Stimulated activated CD8-positive, alpha-beta memory T cell treated with anti-CD3 and anti-CD28 coated beads, Interleukin-7, amount 100 ng/mL, for 24 hours (primary cell): ENCODE measurements at places on chromosomes 11 and 22.

GRCh38 chr11:118544647-118545010 lies 13.6 kb downstream of the TMEM25 start:
- no peak for DNase-seq

DNA sequence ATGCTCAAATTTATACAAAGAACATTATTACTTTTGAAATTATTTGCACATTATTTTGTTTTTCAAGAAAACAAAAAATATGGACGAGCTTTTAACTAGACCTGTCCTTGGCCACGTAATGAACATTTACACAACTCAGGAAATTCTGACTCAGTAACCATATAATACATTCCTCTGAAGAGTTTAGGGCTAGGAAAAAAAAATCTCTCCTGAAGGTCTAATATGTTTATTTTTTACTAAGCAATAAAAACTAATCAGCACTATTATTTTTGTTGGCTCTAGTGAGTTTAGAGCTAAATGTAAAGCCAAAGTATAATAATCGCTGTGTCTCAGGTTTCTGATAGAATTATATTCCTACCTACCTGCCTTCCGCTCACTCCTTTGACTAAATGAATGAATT lies 187.5 kb downstream of the SWAP70 start:
- DNase-seq, result no peak

DNA sequence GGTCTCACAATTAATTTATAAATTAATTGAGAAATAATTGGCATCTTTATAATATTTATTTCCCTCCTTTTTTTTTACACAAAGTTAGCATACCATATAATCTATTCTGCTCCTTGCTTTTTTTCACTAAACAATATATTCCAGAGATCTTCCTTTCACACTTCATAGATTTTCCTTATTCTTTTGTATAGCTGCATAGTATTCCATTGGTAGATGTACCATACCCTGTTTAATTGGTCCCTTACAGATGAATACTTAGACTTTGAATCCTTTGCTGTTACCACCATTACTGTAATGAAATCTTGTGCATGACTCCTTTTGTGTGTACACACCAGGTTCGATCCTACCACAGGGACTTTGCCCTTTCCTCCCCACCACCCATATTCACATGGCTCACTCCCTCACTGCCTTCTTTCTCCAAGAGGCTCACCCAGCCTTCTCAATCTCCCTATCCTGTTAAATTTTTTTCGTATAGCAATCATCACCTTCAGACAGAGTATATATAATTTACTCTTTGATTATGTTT lies 48.9 kb downstream of the RBX1 start:
- DNase-seq, result no peak

GRCh38 chr22:29780748-29781676 lies 13.8 kb downstream of the UQCR10 start:
- no peak for DNase-seq

GRCh38 chr11:406796-407650 lies 7.8 kb downstream of the SIGIRR start:
- DNase-seq, result peak; percentile 77

DNA sequence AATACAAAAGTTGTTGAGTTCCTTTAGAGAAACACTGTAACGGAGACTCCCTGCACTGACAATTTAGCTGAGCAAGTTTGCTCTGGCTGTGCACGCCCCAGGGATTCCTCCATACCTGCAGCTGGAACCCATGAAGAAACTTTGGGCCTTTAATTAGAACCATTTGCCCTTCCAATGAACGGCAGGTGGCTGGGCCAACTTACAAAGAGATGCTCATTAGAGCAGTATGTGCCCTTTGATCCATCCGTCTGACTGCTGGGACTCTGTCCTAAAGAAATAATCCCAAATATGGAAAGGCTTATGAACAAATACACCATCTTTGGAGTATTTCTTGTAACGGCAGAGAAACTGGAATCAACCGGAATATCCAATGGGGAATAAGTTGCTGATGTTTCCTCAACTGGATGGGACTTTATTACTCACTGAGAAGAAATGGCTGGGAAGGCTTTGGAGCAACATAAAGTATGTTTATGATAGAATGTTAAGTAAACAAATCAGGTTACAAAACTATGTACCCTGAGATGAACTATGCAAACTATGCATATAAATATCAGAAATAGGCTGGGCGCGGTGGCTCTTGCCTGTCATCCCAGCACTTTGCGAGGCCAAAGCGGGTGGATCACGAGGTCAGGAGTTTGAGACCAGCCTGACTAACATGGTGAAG lies 24.4 kb upstream of the FBLN1 start:
- DNase-seq, result no peak

GRCh38 chr11:103486604-103487003 lies 377.4 kb downstream of the DYNC2H1 start:
- DNase-seq, result no peak

DNA sequence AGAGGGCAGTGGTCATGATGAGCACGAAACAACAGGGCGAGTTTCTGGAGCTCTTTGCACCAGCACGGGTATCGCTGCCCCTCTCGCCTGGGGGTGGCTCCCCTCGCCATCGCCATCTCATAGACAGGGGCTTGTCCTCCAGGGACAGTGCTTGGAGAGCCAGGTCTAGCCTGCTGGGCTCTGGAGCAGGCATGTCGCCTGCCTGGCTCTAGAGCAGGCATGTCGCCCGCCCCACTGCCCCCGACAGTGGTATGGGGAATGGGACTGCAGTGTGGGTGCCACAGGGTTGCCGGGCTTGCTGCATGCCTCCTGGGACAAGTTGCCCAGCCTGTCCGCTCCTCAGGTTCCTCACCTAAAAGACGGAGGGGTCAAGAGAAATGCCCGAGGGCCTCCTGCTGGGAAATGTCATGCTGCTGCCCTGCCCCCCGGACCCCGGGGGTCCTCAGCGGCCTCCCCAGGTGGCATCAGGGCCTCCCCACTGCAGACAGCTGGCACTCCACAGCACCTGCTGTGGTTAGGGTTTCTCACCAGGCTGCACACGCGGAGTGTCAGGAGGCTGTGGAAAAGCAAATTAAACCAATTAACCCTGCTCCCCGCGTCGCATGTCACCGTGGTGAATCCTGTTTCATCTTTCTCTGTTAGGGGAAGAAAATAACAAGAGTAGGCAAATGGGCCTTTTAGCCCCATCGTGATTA lies 403.0 kb downstream of the TBC1D22A start:
- no peak for DNase-seq

GRCh38 chr22:31099386-31099785 lies 8.0 kb downstream of the SELENOM start:
- no peak for DNase-seq

- no peak for DNase-seq
These were observed 134.6 kb upstream of the TRPC6 start for GRCh38 chr11:101718402-101718801.

GRCh38 chr11:70174547-70175235 lies 28.4 kb upstream of the FADD start:
- DNase-seq, result no peak

DNA sequence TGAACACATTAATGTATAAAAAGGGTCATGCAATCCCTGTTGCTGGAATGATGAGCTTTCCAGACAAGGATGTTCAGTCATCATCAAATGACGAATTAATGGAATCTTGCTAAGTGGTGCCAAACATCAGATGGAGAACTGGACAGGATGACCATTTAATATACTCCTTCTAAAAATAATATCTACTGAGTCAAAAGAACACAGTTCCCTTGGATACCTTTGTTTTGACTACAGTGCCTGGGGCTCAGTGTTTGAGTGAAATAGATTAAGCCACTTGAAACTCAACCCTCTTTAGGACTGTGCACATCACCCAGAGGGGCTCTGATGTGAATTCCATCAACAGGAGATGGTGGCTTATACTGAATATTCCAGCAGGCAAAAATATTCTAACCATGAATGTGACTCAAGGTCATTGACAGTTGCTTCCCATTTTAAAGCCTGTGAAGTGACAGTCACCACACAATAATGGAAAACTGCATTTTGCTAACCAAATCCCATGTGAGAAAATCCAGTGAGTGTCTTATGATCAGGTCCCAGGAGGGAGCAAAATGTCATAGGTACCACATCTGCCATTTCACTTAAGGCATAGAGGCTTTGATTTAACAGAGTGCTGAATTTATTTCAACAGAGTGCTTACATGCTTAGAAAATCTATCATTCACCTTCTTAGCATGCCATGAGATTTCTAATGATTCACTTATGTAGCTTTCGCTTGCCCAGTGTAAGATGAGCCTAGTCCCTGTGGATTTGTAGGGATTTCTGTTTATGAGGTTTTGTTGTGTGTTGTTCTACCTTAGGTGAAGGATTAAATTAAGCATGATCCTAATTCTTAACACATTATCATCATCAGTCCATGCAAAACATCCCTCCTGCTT lies 41.3 kb upstream of the SLN start:
- no peak for DNase-seq

DNA sequence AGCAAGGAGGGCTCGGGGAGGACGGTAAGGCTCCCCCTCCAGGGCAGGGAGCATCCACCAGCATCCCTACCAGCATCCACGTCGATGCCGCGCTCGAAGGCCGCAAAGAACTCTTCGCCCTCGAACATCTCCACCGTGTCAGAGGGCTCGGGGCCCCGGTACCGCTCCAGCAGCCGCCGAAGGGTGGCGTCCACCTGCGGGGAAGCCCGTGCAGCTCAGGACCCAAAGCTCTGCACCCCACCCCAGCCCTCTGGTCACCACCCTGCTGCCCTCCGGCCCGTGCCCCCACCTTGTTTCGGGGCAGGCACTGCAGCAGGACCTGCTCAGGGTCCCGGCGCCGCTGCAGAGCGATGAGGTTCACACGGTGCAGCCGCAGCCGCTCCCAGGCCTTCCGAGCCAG lies 2.4 kb upstream of the SLC25A22 start:
- no peak for DNase-seq

- DNase-seq, result no peak
These were observed 27.9 kb downstream of the INCENP start for GRCh38 chr11:62151737-62152102.

DNA sequence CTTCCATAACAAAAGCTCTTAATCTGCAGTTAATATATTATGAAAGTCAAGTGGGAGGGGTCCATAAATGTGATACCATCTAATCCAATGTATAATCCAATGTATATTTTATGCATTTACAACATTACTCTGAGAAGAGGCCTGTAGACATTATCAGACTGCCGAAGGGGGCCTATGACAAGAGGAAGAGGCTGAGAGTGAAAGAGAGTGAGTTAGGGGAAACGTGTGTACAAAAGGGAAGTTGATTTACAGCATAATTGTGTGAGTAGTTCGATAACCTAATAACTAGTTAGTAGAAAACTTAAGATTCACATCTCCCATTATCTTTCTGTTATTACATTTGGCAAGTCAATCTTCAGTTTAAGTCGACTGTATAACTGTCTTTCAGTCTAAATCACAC lies 86.6 kb downstream of the DDX10 start:
- no peak for DNase-seq
